ENCODE measurements at places on chromosomes 7 and 10.

DNA sequence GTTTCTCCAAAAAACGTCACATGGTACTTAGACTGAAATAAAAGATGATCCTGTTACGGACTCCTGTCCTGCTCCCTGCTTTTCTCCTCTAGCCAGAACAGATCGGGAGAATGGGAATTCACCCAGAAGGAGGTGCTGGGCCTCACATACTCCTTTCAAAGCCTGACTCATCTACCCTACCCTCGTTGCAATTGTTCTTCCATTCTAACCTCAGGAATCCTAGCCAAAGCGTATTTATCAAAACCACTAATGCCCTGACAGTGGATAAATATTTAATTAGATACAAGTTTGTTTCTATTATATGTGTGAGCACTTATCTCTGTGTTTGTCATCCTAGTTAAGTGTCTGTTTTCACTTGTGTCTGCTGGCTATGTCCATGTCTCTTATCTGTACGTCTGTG, 21.7 kb downstream of the ZCWPW1 start:
- no peak for DNase-seq

GRCh38 chr10:77240706-77241349, 396.8 kb downstream of the KCNMA1 start:
- DNase-seq, result no peak

- DNase-seq, result no peak
These were observed 141.1 kb upstream of the WNT16 start for GRCh38 chr7:121187676-121188075.

DNA sequence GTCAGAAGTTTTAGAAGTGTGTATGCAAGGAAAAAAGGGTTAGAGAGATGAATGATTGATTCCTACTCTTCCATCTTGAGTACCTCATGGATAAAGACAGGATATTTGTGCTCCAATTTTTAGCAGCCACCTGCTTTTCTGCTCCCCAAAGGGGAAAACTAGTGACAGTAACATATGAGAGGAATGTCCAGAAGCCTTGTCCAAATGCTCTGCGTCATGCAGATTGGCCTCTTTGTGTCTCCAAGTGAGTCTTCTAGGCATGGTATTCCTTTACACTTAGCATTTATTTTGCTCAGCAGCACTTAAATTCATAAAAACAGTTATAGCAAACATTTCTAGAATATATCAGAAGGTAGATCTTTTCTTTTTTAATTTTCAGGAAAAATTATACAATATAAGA, 306.8 kb downstream of the CNTNAP2 start:
- no peak for DNase-seq

DNA sequence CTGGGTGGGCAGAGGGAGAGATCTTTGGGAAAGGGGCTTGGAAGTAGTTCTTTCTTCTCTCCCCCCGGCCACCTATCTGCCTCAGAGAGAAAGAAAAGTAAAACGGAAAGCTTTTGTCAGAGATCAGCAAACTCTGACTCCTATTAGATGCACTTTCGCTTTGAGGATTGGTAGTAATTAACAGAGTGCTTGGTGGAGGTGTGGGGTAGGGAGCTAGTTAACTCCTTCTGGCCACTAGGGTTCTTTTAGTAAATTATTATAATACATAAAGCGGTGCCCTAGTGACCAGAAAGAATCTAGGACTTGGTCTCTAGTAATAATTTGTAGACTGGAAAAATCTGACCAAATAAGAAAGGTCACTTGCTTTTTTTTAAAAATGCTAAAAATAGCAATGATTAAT, 54.6 kb downstream of the CPVL start:
- no peak for DNase-seq

- no peak for DNase-seq
These were observed 40.9 kb downstream of the ANTXRL start for GRCh38 chr10:46327685-46328084.

DNA sequence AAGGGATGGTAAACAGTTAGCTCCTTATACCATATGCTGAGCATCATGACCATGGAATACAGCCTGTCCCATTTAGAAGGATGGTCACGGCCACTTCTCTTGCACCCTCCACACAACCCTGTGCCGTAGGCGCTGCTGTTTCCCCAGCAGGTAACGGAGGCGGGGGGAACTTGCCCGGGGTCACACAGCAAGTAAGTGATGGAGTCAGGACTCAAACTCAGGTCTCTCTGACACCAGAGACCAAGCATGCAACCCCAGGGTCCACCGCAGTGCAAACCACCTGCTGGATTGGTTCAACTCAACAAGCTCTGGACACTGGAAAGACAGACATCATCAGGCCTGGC, 71.6 kb downstream of the ZRANB1 start:
- no peak for DNase-seq

DNA sequence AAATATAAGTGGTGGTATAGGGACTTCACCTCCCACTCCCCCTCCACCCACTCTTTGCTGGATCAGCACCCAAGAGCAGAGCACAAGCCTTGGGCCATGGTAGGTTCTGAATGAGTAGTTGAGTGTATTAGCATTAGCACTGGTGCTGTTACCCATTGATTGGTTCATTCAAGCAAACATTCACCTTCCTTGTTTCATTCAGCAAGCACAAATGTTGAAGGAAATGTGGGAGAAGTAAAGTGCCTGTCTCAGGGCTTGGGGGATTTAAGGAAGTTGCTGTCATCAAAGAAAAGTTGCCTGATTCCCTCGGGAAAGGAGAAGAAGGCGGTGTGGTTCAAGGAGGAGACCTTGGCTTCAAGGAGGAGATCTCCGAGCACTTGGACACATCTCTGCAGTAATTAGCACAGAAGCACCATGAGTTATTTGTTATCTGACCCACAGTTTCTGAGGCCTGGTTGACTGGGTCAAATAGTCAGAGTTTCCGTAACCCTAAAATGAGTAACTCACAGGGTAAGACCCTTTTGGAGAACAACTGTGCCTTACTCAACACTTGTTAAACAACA, 17.3 kb downstream of the IL2RA start:
- DNase-seq, result no peak

- DNase-seq, result no peak
These were observed 812 bp upstream of the IDE start for GRCh38 chr10:92574548-92575261.

DNA sequence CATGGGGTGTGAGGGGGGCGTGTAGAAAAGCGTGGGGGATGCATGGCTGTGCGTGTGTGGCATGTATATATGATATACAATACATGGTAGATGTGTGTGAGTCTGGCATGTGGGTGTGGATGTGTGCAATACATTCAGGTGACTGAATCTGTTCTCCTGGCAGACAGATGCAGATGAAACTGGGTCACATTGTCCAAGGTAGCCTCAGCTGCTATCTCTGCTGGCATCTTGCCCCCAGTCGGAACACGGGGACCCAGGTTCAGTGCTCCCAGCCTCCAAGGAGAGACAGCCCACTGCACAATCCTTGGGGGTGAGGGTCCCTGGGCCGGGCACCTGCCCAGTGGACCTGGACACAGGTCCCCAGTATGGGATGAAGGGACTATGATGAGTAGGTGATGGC, 12.4 kb upstream of the SRRM3 start:
- no peak for DNase-seq

GRCh38 chr7:155394413-155394812, 63.5 kb upstream of the EN2 start:
- DNase-seq, result no peak

DNA sequence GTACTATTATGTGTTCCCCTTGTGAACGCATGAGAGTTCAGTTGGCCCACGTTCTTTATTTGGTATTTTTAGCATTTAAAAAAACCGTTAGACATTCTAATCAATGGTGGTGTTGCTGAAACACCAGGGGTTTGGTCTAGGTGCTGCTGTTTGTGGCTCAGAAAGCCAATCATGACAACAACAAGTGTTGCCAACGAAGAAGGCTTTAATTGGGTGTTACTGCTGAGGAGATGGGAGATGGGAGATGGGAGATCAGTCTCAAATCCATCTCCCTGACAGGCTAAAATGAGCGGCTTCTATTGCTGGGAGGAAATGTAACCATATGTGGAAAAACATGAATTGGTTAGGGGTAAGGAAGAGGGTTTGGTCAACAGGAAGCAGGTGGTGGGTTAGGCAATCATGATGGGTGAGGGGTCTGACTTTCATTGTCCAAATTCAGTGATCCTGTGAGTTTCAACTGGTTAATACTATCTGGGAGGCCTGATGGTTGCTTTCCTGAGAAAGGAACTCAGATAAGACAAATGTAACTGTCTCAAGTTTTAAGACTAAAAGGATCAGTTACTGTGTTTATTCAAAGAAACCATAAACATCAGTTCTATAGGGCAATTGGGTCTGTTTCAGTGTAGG, 4.6 kb upstream of the ZNF425 start:
- DNase-seq, result no peak

GRCh38 chr10:32955299-32955772, 2.7 kb downstream of the ITGB1 start:
- no peak for DNase-seq

DNA sequence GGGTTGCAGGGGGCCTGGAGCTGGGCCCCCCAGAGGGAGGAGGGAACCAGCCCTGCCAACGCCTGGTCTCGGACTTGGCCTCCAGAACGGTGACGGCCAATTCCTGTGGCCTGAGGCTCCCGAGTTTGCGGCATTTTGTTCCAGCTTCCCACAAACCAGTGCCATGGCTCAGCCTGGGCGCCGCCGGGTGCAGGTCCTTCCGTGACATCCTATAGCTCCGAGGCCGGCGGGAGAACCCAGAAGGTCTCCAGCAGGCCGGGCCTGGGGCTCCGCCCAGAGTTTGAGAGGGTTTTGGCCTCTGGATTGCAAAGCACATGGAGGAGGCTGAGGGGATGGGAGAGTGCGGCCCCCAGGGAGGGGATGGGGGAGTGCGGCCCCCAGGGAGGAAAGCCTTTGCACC, 92.6 kb downstream of the UNCX start:
- DNase-seq, result no peak
